ENCODE measurements at places on chromosomes 16 and 17. TPM values are rescaled to one million over a fixed set of nuclear protein-coding genes. Genes with fewer than 3 reads are reported as not detected.
A peak's percentile ranks its signal among the peaks of the same experiment; 100 is the strongest.

NFATC3 gene
- 25.9 TPM for total RNA-seq

CCL2 gene
- 268 TPM for total RNA-seq

TLCD2 gene
- total RNA-seq: 6.0 TPM

OR4D1 gene
- total RNA-seq: not detected

ABCC6 gene
- total RNA-seq: 8.2 TPM

DNA sequence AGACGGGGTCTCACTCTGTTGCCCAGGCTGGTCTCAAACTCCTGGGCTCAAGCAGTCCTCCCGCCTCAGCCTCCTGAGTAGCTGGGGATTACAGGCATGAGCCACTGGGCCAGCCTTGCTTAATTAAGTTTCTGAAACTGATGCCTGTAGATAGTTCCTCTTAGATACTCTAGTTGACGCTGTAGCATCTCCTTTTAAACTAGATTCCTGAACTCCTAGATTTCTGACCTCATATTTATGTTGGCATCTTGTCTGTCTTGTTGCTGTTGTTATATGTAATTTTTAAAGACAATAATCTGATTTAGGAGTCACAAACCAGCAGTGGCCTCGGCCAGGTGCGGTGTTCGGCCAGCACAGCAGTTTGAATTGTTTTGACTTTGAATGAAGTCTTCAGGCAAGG, 37.5 kb downstream of the DHRS7B start:
- no peak for DNase-seq

GRCh38 chr16:66295213-66295612, 71.3 kb upstream of the CDH5 start:
- no peak for DNase-seq

- no peak for DNase-seq
These were observed 8.8 kb downstream of the CNTNAP1 start for GRCh38 chr17:42691021-42691545.

GRCh38 chr16:58306327-58306726, 11.5 kb upstream of the PRSS54 start:
- DNase-seq: peak; percentile 30

- peak; percentile 96 for DNase-seq
These were observed 16.7 kb upstream of the C17orf78 start for GRCh38 chr17:37358830-37359681.

DNA sequence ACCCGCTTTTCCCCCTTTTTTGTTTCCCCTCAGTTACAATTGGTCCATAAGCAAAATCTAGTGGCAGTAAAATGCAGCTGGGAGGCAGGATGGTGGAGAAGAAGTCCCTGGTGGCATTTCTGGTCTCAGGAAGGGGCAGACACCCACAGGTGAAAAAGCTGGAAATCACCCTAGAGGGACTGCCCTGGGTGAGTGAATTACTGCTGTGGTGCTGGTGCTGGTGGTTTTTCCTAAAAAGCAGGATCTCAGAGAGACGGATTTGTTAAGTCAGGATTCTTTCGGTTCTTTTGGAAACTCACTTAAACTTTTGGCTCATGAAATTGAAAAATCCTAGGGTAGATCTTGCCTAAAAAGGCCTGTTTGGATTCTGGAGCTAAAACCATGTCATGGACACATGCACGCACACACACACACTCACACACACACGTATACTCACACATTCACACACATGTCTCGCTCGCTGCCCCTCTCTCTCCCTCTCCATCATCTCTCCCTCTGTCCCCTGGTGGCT, 65.8 kb downstream of the NKD1 start:
- DNase-seq: no peak

DNA sequence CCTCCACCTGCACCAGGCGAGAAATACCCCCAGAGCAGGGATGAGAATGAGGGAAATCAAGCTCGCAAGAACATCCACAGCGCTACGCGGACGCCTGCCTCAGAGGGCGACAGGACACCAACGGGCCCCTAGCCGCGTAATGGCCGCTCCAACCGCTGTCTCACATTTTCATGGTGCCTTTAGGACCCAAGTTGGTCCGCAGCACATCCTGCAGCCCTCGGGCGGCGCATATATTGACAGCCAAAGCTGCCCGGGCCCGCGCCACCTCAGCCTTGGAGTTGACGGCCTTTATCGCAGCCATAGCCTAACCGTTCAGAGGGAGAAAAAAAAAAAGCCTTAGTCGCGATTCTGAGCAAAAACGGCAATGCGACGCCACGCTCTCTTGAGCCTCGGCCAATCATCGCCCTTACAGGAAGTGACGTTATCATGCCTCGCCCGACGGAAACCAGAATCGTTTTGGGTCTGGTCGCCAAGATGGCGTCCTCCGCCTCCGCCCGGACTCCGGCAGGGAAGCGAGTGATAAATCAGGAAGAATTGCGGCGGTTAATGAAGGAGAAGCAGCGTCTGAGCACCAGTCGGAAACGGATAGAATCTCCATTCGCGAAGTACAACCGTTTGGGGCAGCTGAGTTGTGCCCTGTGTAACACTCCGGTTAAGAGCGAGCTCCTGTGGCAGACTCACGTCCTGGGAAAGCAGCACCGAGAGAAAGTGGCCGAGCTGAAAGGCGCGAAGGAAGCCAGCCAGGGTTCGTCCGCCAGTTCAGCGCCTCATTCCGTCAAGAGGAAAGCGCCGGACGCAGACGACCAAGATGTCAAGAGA, at the start of the genes CCT6B and ZNF830:
CCT6B (minus strand) TSS at position 368 of the 819 bp plus-strand sequence; CDS start at position 301, 67 bp downstream.
ZNF830 (plus strand) TSS at position 448 of the 819 bp plus-strand sequence; CDS start at position 475, 27 bp downstream.
- DNase-seq: peak; percentile 94

- peak; percentile 6 for DNase-seq
These were observed 12.5 kb upstream of the PHF12 start for GRCh38 chr17:28963841-28964240.

Data from left cardiac atrium (tissue), 4 donors.